ENCODE measurements at places on chromosomes 6 and 20. TPM values are rescaled to one million over a fixed set of nuclear protein-coding genes. Genes with fewer than 3 reads are reported as not detected.

The SLC35D3 gene
- total RNA-seq = 0.54 TPM

The POFUT1 gene
- 23.1 TPM for total RNA-seq

GRCh38 chr20:36666181-36666740 is 20.3 kb upstream of the SLA2 start:
- no peak for DNase-seq

- no peak for DNase-seq
Measured at GRCh38 chr6:169008641-169009257, 244.9 kb downstream of the THBS2 start.

- DNase-seq = no peak
Measured at GRCh38 chr6:5537132-5537531, 275.8 kb downstream of the FARS2 start.

GRCh38 chr6:143741480-143741879 is 63.7 kb downstream of the PHACTR2 start:
- no peak for DNase-seq

The MYH7B gene
- total RNA-seq = 0.63 TPM

DNA sequence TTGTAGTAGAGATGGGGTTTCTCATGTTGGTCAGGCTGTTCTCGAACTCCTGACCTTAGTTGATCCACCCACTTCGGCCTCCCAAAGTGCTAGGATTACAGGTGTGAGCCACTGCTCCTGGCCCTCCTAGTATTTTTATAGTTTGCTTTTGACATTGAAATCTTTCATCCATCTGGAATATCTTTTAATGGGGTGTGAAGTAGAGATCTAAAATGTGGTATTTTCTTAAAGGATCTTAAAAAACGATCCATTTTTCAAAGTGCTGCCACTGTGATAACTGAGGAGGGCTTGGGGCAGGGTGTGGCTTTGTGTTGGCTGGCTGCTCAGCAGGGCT is 23.1 kb downstream of the CDS2 start:
- no peak for DNase-seq

The ZSCAN12 gene
- 5.8 TPM for total RNA-seq

The COL19A1 gene
- total RNA-seq = 4.4 TPM

DNA sequence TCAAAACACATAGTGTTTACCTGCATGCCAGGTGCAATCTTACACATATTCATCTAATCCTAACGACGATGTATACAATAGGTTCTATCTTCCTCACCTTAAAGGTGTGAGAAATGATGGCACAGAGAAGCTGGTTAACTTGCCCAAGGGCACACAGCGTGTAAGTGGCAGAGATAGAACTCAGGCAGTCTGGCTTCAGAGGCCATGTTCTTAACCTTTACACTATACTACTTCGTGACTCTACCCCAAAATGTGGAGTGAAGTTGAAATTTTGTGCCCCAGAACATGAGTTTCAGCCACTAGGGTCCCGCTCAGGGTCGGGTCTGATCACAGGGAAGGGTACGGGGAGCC is 584 bp downstream of the VPS52 start:
- DNase-seq = no peak

DNA sequence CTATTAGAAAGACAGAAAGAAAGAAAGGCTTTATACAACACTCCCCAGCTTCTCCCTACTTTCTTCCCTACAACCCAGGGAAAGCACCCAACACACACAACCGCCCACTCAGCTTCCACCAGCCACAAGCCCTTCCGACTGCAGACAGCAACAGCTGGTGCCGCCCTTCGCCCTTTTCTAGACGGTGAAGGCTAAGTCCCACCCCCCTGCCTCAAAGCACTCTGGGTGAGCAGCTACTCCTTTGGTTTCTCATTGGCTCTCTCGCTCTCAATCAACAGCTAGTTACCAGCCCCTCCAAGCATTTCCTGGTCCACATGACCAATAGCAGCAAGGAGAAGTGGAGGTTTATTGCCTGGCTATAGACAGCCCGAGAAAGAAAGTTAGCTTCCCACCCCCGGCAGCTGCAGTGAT is 230.1 kb upstream of the MOCS1 start:
- no peak for DNase-seq

DNA sequence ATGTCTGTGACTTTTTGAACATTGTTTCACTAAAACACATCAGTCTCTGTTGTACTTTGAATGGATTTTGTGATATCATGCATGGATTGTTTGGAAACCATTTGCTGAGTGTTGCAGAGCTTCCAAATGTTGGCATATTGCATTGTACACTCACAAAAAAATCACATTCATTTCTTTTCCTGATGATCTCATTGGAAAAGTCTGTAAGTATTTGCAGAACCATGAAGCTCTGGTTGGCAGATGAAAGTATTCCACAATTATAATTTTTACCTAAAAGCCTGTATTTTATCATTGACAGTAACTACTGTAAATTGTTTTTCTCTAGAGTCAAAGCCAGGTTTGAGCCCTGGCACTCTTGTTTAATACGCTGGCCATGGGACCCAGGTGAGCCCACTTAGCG is 42.1 kb downstream of the VAPB start:
- no peak for DNase-seq

The SEMG1 gene
- 0.14 TPM for total RNA-seq

- DNase-seq = no peak
Measured at GRCh38 chr6:34059136-34059731, 86.7 kb downstream of the GRM4 start.

Data from lung (tissue), 17 donors.